HuH-7 (cell line): ENCODE measurements at places on chromosomes 11 and 22.

DNA sequence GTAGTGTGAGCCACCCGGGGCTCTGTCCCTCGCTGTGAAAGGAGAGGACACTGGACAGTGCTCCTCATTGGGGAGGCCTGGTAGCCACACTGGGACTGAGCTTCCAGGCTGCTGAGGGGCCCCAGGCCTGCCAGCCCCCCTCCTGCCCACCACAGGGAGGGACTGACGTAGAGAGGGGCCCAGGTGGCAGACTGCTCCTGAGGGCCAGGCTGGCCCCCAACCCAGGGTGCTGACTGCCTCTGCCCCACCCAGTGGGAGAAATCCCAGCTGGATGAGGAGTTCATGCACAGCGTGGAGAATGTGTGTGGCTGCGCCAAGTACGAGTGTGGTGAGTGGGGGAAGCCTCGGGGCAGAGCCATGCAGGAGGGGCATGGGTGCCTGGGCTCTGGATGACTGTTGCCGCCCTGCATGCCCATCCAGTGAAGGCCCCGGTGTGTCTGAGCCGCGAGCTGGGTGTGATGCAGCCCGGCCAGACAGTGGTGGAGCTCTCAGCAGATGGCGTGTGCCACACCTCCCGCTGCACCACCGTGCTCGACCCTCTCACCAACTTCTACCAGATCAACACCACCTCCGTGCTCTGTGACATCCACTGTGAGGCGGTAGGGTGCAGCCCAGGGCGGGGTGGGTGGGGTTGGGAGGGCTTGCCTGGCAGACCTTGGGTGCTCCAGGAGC, 78.7 kb upstream of the MYOD1 start:
- DNase-seq: no peak

- DNase-seq: no peak
These were observed 37.5 kb downstream of the MUC6 start for GRCh38 chr11:999009-999408.

DNA sequence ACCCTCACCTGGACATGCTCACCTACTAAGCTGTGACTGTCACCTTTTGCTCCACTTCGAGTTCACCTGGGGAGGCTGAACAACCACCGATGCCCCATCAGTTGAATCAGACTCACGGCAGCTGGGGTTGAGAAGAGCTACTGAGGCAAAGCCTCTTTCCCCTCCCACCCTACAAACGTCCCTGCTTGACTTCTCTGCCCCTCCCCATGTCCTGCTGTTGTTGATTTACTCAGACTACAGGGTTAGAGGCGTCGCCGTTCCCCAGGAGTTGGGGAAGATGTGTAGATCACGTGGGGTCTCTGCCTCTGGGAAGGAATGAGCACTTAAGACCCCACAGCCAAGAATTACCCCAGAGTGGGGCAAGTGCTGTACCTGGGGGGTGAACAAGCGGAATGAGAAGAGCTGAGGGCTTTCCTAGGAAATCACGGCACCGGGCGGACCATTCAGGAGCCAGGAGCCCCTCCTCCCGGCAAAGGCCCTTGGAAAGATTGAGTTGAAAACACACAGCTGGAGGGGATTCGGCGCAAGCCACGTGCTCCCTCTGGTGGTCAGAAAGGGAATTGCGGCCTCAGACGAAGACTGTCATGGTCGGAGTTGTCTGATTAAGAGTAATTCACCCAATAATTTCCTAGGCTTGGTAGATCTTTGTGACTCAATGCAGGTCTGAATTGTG, 7.0 kb downstream of the FXYD2 start:
- DNase-seq: peak; percentile 75

DNA sequence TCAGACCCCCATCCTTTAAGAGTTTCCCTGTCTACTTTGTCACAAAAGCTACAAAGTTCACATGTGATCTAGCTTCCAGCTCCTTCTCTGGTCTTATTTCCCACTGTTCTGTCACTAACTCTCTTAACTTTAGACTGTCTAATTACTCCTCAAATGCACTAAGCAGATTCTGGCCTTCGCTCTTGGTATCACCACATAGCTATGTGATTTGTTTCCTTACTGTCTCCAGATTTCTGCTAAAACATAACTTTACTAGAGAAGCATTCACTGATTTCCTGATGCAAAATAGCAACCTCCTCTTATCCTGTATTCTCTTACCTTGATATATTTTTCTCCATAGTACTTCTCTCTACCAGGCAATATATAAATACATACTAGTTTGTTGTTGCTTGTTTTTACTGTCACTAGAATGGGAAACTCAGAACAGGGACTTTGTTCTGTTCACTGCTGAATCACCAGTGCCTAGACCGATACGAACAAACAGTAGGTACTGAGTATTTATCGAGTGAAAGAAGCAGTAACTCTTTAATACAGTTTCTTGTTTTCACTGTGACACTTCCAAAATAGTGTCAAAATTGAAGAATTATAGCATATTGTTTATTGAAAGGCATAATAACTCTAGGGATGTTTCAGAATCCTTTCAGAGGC, 205.6 kb downstream of the DDX10 start:
- no peak for DNase-seq

DNA sequence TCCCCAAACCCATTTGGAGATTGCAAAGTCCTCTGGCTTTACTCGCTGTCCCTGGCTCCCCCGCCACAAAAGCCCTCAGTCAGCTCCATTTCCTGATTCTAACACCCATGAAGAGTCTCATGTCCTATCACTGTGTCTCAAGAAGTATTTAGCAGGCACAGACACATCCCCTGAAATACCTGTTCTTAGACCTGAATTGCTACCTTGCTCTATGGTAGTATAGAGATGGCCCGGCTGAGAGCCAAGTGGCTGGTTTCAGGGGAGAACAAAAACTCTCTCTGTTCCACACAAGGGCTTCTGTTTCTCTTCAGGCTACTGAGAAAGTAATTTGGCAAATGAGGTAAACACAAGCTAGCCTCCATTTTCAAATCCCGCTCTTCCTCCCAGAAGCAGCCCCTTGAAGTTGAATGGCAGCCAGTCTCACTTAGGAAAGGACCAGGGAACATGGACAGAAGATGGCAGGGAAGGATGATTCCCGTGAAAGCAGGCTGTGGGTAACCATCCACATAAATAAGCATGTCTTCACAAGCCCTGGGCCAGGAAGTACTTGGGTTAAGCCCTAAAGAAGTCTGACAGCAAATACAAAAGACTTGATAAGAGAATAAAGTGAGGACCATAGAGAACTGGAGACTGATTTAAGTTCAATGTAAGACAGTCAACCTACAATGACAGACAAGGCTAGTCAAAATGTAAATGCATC, 137.8 kb downstream of the C11orf58 start:
- DNase-seq: no peak

- no peak for DNase-seq
These were observed 379.8 kb downstream of the SOX6 start for GRCh38 chr11:15976433-15977045.

DNA sequence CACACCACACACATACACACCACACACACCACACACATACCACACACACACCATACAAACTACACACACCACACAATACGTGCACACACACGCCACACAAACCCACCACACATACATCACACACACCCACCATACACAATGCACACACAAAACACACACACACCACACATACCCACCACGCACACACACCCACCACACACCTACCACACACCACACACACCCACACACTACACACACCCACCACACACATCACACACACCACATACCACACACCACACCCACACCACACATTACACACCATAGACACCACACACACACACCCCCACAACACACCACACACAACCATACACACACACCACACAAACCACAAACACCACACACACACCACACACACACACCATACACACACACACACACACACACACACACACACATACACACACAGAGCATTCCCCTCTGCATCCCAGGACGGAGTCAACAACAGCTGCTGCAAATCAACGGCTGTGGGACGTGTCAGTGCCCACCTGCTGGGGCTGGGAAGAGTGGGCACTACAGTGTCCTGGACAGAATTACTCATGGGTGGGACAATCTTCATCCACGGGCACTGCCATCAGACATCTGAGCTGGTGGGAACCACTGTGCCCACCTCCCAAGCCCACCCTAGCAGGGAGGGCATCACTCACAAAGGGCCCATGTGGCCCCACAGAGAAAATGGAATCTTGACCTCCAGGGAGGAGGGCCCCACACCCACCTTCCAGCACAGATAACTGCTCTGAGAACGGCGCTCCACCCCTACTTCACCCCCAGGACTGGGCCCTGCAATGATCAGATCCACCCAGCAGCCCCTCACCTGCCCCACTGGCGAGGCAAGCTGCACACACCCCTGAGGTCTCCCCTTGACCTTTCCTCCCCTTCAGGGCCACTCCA, 8.4 kb downstream of the TP53I11 start:
- DNase-seq: no peak

DNA sequence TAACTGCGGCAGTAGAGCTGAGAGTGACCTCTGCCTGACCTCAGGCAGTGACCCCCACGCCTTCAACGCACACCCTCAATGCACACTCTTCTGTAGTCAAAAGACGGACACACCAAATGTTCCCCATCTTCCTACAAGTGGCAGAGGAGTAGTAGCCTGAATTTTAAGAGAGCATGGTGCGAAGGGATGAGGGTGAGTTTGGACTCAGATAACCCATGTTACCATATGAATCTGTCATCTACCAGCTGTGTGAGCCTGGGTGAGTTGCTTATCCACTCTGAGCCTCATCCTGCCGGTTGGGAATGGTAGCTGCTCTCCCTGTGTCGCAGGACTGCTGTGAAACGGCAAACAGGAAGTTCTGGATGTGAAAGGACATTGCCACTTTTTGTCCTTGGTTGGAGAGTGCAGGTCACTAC, 20.6 kb upstream of the ROBO3 start:
- no peak for DNase-seq

DNA sequence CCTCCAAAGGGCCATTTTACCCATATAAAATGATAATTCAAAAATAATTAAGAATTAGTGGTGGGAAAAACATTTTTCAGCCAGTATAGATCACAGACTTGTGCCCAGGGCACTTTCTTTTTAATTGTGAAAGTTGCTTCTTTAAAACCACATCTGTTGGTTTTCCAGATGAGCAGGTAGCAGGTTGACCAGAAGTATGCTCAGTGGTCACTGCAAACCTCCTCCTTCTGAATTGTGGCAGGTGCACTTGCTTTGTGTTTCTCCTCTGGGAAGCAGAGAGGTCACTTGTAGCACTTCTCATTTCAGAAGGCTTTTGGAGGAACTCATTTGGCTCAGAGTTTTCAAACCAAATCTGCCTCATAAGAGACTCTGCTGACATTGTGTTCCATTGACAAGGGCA, 24.6 kb upstream of the CWF19L2 start:
- no peak for DNase-seq

DNA sequence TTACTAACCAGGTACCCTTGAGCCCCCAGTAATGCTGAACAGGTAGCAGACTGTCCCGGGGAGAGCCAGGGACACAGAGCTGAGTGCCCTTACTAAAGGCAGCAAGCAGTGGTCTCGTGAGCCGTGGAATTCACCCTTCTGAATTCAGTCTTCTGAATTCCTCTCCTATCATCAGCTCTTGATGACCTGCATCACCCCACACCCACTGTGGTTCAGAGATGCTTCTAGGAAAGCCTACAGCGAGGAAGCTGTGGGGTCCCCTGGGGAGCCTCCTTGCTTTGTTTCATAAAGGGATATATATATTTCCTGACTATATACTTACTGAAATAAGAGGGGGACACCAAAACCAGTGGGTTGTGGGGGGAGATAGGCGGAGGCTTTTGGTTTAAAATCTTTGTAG, 2.6 kb downstream of the SPATA19 start:
- no peak for DNase-seq

GRCh38 chr22:20148414-20148813, 2.4 kb downstream of the CCDC188 start:
- no peak for DNase-seq
